ENCODE measurements at places on chromosomes 16 and 17.

DNA sequence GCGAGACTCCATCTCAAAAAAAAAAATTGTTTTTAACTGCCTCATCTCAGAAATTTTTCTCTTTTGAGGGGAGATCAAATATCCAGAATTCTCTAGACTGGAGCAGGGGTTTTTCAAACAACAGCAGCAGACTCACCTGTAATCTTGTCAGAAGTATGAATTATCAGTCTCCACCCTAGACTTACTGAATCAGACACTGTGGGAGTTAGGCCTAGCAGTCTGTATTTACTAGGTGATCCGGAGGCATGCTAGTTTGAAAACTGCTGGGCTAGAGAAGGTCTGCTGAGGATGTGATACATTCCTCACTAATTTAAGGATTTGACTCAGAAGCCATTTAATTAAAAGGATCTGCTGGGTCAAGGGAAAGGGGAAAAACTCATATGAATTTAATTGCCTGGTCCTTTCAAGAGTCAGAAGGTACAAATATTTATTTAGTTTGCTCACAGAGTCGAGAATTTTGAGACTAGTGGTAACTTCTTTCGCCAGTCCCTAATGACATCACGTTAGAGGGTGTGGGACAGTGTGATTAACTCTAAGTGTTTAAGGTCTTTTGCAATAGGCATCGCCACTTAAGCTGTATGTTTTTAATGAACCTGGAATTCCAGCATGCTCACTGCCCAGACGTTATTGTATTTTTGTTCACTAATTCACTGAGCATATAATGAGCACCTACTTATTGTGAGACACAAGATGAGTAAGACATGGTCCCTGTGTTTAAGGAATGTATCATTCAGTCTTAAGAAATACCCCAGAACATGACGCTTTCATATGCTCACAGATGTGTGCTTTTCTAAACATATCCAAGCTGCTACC is 14.2 kb downstream of the ATP6V0A1 start:
- no peak for DNase-seq

DNA sequence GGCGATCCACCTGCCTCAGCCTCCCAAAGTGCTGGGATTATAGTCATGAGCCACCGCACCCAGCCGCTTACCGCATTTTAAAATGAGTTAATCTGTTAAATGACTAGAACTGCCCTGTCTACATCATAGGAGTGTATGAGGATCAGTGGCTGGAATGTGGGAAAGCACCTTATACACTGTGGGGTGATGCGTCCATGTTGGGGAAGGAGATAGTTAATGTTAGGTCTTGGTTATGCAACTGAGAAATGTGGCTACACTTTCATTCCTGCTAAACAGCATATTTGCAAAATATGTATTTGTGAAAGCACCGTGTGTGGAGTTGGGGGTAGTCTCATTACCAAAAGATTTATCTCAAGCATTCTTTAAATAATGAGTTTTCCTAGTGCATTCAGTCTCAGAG is 107.6 kb downstream of the SPACA3 start:
- DNase-seq, result no peak

DNA sequence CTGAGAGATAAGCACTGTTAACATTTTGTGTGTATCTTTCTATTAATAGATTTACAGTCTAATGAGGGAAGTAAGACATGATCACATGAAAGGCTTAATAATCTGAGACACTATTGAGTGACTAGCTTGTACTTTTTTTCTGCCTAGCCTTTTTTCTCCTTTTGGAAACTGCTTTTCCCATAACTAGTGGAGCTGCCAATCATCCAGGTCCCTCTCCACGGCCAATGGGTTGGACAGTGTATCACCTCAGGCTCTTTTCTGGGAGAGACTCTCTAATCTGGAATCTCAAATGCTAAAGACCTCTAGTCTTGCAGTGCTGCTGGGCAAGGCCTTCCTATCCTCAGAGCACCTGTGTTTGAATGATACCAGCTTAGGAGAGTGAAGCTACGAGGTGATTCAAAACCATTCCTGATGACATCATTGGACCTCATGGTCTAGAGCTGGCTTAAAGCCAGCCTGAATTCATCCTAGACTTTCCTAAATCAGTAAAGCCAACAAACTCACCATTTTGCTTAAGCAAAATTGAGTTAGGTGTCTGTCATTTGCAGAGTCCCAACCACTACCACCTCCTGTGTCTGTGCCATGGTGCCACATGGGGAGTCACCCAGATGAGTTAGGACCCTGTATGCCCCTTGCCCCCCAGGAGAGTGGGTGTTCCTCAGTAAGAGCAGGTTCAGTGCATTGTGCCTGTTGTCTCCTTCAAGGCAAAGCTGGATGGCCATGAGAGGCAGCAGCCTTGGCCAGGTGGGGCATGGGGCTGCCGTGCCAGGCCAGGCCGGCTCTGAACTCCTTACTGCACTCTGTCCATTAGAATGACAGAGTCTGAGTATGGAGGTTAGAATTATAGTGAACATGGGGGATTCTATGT is 62.9 kb downstream of the SPECC1 start:
- DNase-seq, result no peak

- no peak for DNase-seq
Observed at GRCh38 chr16:84839054-84839453, 19.3 kb downstream of the CRISPLD2 start.

DNA sequence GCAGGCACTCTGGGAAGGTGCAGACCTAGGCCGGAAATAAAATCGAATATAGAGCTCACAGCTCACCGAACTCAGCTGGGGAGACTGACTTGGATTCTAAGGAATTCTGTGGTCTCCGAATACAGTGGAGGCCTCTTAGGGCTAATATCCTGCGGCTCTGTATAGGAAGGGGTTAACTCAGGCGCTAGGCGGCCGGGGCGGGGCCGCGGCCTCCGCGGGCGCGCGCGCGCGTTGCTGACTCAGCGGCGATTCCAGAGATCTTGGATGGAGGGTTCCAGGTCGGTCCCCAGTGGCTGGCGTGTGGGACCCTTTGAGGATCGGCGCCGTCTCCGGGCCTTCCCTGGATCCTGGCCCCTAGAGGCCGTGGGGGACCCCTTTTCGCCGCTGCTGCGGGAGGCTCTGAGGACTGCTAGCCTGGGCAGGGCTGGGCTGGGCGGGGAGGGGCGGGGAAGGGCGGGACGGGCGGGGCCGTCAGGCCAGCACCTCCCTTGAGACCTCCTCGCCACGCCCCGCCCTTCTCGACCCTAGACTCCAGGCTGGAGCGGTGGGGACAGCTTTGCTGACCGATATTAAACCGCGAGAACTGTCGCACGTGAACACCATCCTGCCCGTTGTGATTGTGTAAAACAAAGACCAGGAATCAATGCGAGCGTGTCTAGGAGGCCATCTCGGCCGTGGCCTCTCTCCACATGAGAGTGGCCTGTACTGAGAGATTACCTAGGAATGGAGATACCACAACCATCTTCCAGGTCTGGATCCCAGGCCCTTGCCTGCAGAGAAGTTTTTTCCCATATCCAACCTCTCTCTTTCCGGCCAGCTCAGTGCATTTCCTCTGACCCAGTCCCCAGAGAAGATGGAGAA is 1.4 kb upstream of the PLEKHH3 start:
- DNase-seq, result no peak

DNA sequence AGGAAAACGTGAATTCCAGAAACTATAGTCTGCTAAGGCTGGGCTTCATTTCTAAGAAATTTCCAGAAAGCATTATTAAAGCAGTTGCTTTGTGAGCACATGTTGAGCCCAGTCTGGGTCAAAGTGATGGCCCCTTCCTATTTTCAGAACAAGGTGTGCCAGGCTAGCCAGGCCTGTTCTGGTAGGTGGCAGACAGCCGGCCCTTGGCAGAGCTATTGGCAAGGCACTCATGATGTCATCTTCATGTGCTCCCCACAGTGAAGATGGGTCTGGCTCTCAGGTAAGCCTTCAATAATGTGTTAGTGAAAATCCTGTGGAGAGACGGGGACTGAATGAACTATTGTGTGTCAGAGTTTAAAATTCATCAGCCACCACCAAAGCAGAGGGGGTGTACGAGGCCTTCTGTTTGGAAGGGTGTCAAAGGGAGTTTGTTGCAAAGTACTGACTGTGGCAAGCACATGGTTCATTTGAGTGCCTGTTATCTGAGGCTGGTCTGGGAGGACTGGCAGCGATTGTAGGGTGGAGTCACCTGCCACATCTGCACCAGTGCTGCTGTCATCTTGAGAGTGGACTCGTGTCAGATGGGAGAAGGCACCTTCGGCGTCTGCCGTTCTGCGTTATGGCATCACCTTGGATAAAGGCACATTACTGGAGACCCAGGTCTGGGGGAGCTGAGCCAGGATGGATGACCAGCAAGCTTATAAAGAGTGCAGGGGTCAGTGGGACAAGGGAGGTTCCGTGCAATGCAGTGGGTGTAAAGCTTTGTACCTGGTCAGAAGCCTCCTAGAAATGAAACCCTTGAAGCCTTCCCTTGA is 43.4 kb downstream of the KSR1 start:
- no peak for DNase-seq

- DNase-seq, result no peak
Observed at GRCh38 chr17:64253470-64253869, 9.6 kb downstream of the TEX2 start.

- no peak for DNase-seq
Observed at GRCh38 chr17:77708049-77708448, 250.5 kb upstream of the TNRC6C start.
